ACHN (cell line): ENCODE measurements at places on chromosomes 1 and 21.

DNA sequence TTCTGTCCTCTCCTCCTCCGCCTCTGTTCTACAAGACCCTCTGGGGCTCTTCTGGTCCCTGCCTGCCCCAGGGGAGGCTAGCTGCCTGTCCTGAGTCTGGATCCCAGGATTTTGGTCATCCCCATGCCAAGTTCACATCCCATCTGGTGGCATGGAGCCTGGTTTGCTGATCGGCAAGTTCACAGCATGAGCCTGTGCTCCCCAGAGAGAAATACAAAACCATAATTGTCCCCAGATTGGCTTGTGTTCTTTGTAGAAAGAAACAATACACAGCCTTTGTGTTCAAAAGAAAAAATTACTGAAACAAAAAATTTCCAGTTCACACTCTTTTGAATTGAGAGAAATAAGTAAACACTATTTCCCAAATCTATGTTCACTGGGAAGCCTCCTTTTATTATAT is 149.4 kb upstream of the ZC3H12A start:
- no peak for DNase-seq

- no peak for DNase-seq
These were observed 81.3 kb downstream of the UROD start for GRCh38 chr1:45093334-45093733.

- no peak for DNase-seq
These were observed 2.6 kb downstream of the PRDM2 start for GRCh38 chr1:13702425-13703127.

- no peak for DNase-seq
These were observed 255.4 kb downstream of the RGS7 start for GRCh38 chr1:241101622-241102021.

DNA sequence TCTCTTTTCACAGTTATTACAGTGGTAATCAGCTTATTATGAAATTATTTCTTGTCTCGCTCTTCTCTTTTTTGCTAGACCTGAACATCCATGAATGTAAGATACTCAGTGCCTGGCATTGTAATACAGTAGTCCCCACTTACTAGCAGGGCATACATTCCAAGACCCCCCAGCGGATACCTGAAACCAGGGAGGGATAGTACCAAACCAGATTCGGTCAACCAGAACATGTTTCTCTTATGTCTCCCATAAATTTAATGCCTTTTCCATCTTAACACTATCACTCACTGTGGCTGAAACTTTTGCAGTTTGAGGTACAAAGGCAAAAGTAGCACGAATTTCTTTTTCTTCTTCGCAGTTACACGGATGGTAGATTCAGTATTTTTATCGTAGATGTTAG is 24.6 kb upstream of the B3GALT2 start:
- no peak for DNase-seq

DNA sequence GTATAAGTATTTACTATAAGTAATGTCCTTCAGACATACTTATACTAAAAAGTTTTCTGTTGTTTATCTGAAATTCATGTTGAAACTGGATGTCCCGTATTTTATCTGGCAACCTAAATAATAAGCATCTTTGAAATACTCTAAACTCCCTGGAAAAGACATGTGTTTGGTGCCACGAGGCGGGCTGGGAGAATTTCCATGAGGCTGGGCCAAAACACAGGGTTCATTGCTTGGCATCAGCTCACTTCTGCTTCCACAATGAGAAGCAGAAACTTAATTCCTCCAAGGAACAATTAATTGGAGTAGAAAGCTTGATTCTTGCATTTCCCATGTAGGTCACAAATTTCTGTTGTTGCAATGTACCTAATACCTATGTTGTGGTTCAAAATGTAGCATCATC is 110.2 kb downstream of the PSMG1 start:
- no peak for DNase-seq

DNA sequence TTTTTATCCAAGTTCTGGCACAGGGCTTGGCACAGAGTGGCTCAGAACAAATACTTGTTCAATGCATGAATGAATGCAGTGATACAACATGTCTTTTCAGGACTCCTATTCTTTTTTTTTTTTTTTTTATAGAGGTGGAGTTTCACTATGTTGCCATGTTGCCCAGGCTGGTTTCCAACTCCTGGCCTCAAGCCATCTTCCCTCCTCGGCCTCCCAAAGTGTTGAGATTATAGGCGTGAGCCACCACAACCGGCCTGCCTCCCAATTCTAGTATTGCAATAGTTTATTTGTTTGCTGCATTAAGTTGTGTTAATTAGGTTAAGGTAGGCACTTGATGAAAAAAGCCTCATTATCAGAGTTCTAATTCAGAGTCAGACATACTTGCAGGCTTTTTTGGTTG is 17.9 kb downstream of the UBE4B start:
- no peak for DNase-seq

GRCh38 chr1:19512545-19512944 is 27.2 kb upstream of the CAPZB start:
- DNase-seq, result no peak

GRCh38 chr1:156524481-156524869 is 23.9 kb upstream of the MEF2D start:
- DNase-seq, result no peak

DNA sequence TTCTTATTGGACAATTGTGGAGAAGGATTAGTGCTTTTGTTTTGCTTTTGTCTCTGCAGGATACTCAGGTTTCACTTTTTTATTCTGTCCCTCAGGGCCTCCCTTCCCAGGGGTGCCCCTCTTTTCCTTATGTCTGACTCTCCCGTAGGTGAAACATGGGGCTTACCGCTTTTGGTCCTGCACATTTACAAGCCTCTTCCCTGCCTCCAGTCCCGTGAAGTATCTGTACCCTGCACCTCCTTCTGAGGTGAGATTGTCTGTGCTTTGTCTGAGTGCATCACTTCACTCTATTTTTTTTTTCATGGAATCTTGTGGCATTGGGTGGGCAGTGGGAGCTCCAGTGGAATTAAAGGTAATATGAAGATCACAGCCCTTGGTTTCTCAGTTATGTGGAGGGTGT is 758.1 kb upstream of the TPTE start:
- DNase-seq, result no peak

- no peak for DNase-seq
These were observed 22.1 kb upstream of the IGSF21 start for GRCh38 chr1:18085387-18086074.

- DNase-seq, result no peak
These were observed 623 bp downstream of the CAPN2 start for GRCh38 chr1:223712850-223713474.

DNA sequence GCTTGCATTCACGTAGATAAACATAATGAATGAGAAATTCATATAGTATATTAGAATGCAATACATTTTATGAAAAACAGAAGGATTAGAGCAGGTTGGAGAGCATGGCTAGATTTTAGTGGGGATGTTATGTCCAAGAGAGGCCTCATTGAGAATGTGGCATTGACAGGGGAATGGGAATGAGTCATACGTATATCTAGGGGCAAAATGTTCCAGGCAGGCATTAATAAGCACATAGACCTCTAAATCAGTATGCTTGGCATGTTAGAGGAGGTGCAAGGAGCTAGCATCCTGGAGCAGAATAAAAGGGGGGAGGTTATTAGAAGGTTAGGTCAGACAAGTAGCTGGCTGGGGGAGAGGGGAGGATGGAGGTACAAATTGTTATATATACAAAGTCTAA is 93.0 kb downstream of the USH2A start:
- no peak for DNase-seq

GRCh38 chr1:224739303-224739996 is 123.3 kb downstream of the CNIH3 start:
- DNase-seq, result no peak

DNA sequence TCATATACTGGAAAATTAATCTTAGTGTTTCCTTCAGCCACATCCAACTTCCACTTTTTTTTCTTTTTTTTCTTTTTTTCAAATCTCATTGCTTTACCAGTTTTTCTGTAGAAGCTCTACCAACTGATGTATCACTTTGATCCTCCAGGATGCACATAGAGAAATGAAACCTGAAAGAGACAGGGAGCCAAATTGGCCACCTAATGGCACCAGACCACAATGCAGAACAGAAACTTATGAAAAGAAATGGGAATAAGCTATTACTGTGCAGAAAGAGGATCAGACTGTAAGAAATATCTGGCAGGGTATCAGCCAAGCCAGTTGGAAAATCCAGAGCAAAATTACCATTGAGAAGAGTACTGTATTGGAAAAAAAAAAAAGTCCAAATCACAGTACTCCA is 1514.2 kb downstream of the MRPL39 start:
- no peak for DNase-seq
